ENCODE measurements at places on chromosomes 5 and 9.

- DNase-seq: peak; percentile 12
Observed at GRCh38 chr5:64166201-64166959, 737 bp downstream of the RNF180 start.

DNA sequence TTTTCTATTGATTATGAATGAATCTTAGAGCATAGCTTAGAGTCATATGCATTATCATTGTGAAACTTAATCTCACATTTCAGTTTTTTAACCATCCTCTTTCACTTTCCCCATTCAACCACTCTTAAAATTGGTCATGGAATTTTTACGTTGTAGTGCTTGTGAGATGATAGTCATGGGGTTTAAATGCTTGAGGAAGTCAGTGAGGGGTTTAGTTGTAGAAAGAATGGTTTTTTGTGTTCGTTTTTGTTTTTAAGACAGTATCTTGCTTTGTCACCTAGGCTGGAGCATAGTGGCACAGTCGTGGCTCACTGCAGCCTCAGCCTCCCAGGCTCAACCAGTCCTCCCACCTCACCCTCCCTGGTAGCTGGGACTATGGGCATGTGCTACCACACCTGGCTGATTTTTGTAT lies 19.6 kb downstream of the UGCG start:
- DNase-seq: no peak

- no peak for DNase-seq
Observed at GRCh38 chr5:64164166-64164565, 1.5 kb upstream of the RNF180 start.

- no peak for DNase-seq
Observed at GRCh38 chr5:139149477-139150199, 48.5 kb downstream of the SIL1 start.

DNA sequence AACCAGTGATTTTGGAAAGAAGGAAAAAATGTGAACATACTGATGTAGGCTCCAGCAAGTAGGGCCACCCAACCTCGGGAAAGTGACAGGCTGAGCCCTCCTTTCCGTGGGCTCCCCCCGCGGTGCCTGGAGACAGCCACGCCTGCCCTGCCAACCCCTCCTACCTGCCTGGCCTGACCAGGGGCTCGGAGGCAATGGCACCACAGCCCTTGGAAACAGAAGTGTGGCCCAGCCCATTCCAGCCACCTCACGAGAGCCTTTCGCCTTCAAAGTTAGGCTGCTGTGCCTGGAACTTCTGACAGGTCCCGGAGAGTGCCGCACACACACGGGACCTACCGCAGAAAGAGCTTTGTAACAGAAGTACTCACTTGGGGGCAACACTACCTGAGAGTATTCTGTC lies 49.5 kb upstream of the LRRC14B start:
- no peak for DNase-seq

- no peak for DNase-seq
Observed at GRCh38 chr5:40962207-40962955, 53.1 kb downstream of the C7 start.

- DNase-seq: no peak
Observed at GRCh38 chr9:16030528-16031185, 477.8 kb downstream of the CCDC171 start.

Data from progenitor cell of endocrine pancreas (in vitro differentiated cells).